ENCODE measurements at places on chromosomes 13 and 19.

DNA sequence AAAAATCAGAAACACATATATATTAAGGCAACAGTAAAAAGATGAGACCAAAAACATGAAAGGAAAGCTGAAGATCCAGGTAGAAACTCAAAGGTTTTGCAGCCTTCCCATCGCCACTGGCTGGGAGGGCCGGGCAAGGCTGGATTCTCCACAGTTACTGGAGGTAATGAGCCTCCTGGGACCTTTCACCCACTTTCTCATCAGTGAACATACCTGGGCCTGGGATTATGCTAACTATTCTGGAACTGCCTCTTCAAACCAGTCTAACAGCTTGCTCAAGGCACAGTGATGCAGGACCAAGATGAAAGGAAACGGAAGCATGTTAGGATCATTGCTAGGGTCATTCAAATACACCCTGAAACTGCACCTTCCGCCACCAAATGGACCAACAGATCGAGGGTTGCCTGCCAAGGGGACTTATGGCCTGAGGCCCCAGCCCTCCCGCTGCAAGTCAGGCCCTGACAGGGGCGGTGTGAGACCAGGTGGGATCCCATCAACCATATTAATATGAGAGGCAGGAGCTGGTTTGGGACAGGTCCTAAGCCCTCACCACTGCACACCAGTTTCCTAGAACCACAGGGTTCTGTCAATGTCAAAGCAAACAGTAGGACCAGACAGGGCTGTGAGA is 28.4 kb upstream of the ATP12A start:
- no peak for DNase-seq

- DNase-seq = peak; percentile 74
Observed at GRCh38 chr13:98842858-98843481, 90.5 kb upstream of the SLC15A1 start.

- DNase-seq = no peak
Observed at GRCh38 chr13:71866335-71867130, 471 bp downstream of the DACH1 start.

DNA sequence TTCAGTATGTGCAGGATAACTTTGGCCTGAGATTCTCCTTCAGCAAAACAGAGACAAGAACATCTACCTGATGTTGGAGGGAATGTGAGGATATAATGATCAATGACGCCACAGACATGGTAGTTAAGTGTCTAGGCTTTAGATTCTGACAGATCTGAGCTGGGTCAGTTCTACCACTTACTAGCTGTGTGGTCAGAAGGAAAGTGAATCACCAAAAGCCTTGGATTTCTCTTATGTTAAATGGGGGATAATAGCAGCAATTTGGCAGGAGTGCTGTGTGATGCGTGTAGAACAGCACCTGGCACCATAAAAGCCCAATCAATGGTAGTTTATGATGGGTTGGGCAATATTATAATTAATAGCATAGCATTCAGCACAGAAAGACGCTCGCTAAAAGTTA is 41.7 kb downstream of the RXFP2 start:
- DNase-seq = no peak

- peak; percentile 49 for DNase-seq
Observed at GRCh38 chr19:32339988-32340874, 5.2 kb upstream of the ZNF507 start.

DNA sequence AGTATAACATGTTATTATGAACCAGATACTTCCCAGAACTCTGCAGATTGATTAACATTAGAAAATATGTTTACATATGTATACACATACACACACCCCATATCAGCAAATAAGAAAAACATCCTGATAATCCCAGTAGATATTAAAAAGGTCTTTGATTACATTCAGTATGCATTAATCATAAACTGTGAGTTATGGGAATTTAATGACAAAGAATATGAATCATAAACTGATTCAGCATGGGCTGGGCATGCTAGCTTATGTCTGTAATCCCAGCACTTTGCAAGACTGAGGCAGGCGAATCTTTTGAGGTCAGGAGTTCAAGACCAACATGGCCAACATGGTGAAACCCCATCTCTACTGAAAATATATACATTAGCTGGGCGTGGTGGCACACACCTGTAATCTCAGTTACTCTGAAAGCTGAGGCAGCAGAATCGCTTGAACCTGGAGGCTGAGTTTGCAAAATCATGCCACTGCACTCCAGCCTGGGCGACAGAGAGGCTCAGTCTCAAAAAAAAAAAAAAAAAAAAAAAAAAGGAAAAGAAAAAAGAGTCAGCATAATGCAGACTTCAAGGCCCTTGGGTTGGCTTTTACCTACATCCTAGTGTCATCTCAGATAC is 581.9 kb upstream of the PRR20A start:
- DNase-seq = no peak

DNA sequence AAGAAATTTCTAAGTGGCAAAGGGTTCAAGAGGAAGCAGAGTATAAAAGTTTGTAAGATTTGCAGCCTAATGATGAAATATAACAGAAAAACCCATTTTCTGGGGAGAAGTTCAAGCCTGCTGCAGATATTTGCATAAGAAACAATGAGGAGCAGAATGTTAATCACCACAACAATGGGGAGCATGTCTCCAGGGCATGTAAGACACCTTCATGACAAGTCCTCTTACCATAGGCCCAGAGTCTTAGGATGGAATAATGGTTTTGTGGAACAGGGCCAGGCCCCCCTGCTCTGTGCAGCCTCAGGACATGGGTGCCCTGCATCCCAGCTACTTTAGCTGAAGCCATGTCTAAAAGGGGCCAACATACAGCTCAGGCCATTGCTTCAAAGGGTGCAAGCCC is 809.0 kb upstream of the SLITRK5 start:
- no peak for DNase-seq

GRCh38 chr13:22126433-22127021 is 455.7 kb downstream of the FGF9 start:
- DNase-seq = no peak

GRCh38 chr13:113656831-113657671 is 947 bp downstream of the ATP4B start:
- no peak for DNase-seq

- DNase-seq = no peak
Observed at GRCh38 chr19:9972103-9972502, 35.8 kb upstream of the OLFM2 start.

DNA sequence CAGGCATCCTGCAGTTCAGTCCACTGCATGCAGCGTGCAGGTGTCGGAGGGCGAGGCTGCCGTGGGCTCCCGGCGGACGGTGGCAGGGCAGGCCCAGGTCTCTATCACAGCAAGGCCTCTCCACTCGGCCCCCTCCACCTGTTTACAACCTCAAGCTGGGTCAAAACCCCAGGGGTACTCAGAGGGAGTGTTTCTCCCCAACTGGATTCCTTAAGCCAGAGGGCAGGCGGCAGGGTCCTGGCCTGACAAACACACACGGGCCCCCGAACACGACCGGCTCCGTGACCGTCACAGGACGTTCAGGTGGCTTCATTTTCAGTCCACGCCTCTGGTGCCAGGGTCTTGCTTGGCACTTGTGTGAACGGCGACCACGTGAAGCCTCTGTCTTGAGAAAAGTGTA is 23.5 kb downstream of the RASA3 start:
- no peak for DNase-seq

Measured in G401 (cell line).